ENCODE measurements at places on chromosomes 6 and 20.

DNA sequence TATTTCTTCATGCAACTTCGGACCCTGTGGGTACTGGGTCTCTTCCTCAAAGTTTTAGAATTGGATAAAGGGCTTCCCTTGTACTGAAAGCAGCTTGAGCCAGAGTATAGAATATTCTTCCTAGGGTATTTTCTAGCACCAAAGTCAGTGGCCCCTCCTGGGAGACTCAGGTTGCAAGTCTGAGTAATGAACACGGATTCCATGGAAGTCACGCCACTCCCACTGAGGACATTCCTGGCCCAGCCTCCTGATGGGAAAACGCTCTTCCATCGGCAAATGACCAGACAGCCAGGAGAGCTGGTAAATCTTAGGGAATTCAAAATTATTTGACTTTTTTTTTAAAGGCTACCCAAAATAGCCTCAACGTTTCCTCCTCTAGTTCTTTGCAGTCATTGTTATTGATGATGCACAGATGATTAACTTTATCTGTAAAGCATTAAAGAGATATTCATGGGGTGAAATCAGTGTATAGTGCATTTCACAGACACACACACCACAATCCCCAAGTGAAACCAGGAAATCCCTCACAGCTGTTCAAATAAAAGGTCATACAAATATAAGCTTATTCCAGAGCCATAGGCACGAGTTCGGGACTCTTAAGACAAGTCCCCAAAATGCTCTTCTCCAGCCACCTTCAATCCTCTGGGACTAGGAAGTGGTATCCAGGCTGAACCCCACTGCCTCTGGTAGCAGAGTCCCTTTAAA lies 248.8 kb downstream of the SOD2 start:
- DNase-seq = no peak

DNA sequence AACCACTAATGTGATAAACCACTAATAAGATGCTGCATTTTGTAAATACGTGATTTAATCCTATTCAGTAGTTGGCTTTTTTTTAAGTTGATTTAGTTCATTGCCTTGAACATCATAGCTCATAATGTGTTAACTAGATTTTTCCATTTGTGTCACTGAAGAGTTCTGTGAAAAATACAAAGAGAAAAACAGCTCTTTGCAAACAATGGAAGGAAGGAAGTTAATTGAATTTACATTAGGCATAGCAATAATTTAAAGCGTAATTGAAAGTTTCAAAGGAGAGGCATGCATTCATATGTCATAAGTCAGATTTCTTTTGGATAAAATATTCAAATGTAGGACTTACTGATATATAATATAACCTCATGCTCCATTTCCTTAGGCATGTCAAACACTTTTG lies 102.3 kb downstream of the TBC1D7 start:
- no peak for DNase-seq

DNA sequence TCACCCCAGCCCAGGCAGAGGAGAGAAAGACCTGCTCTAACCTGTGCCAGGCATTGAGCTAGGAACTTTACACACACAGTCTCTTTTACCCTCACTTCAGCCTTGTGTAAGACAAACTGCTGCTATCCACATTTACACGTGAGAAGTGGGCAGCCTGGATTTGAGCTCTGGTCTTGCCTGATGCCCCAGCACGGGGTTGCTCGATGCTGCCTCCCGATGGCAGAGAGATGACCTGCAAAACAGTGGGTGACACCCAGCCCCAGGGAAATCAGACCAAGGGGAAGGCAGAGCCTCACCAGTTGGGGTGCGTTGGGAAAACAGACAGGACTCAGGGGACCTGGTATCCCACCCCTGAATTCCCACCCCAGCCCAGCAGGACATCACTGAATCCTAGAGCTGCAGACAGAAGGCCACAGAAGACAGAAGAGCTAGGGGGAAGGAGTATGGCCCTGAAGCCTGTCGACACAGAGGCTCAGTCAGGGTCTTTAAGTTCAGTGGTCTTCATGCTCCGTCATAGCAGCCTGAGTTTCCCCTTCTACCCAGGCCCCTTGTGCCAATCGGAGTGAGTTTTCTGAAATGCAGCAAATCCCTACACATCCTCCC lies 990 bp downstream of the BPI start:
- DNase-seq = no peak

GRCh38 chr20:22512911-22513489 lies 71.4 kb downstream of the FOXA2 start:
- no peak for DNase-seq

DNA sequence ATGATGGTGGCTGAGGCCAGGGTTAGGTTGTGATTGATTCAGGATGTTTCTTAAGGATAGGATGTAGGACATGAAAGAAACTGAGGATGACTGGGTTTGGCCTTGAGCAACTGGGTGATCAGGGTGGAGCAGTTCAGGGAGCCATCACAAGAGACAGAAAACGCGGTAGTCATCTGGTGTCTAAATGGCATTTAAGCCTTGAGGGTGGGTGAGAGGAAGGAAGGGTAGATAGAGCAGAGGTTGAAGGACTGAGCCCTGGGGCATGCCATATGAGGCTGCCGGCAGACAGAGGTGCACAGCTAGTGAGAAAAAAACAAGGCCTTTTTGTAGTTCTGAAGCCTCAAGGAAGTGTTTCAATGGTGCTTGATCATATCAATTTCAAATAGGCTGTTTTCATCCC lies 1.9 kb downstream of the POU5F1 start:
- no peak for DNase-seq

- no peak for DNase-seq
Observed at GRCh38 chr6:142048593-142048980, 84.1 kb upstream of the GJE1 start.

DNA sequence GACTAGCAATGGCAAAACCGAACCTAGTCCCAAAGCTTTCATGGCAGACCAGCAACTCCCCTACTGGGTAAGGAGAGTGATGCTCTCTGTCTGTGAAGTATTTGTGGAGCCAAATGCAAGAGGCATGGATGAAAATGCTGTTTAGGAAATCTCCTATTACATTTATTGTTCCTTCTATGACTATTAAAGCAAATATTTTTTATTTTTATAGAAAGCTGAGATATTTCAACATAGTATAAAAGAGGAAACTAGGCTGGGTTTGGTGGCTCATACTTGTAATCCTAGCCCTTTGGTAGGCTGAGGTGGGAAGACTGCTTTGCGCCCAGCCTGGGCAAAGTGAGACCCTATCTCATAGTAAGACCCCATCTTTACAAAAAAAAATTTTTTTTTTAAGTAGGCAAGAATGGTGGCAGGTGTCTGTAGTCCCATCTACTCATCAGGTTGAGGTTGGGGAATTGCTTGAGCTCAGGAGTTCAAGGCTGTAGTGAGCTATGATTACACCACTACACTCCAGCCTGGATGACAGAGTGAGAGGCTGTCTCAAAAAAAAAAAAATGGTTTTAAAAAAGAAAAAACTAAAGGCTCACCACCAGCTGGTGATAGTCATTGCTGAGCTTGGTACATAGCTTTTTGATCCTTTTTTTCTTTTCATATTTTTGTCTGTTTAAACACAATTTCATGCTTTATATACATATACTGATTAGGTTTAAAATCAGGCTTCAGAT lies 11.3 kb downstream of the KDM1B start:
- no peak for DNase-seq

GRCh38 chr6:29724937-29725869 lies 2.0 kb downstream of the HLA-F start:
- no peak for DNase-seq

Data from DMS153 (cell line).